ENCODE measurements at places on chromosomes 11 and 22.

GRCh38 chr11:111814106-111814505 is 47.9 kb upstream of the PPP2R1B start:
- DNase-seq, result no peak

DNA sequence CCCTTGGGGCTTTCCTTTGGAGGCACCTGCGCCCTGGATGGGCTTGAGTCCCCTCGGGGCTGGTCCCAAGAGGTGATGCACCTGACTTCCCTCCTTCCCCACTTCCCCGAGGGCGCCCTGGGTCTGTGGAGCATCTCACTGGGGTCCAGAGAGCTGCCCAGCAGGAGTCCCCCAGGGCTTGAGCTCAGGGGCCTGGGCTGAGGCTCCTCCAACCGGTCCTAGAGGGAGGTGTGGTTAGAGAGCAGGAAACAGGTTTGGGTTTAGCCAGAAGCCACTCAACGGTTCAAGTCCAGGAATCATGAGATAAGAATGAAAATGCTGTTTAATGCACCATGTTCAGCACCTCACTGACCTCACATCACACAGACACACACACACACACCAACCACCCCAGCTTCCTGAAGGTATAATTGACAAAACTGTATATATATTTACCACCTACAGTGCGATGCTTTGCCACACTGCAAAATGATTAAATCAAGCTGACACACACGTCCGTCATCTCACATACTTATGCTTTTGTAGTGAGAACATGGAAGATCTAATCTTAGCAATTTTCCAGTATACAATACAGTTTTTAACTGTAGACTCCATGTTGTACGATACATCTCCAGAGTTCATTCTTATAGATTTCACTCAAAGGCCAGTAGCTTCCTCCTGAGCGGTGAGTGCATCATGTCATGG is 628 bp upstream of the IGLL1 start:
- no peak for DNase-seq

- no peak for DNase-seq
These were observed 24.4 kb downstream of the DDI1 start for GRCh38 chr11:104060820-104061219.

DNA sequence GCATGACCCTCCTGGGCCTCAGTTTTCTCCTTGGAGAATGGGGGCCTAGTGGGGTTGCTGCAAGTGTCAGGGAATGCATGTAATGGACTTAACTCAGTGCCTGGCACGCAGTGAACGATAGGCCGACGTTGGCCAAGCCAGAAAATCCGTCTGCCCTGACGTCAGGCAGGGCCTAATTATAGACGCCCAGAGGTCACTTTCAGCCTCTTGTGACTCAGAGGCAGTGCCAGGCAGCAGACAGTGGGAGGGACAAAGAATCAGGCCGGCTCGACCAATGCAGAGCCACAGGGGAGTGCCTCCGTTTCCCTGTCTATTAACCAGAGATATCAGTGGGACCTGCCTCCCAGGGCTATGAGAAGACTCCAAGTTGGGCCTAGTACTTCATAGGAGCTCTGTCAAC is 115.0 kb downstream of the MN1 start:
- DNase-seq, result no peak

DNA sequence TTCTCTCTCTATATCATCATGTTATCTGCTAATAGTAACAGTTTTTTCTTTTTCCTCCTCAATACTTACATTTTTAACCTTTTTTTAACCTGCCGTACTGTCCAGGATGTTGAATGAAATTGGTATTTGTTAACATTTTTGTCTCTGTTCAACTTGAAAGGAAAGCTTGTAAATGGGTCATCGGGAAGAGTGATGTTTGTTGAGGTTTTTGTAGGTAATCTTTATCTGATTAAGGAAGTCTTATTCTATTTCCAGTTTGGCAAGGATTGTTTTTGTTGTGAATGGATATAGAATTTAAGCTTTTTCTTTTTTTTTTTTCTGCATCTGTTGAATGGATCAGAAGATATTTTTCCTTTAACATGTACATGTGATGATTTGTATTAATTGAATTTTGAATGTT is 8.1 kb upstream of the NNMT start:
- no peak for DNase-seq

DNA sequence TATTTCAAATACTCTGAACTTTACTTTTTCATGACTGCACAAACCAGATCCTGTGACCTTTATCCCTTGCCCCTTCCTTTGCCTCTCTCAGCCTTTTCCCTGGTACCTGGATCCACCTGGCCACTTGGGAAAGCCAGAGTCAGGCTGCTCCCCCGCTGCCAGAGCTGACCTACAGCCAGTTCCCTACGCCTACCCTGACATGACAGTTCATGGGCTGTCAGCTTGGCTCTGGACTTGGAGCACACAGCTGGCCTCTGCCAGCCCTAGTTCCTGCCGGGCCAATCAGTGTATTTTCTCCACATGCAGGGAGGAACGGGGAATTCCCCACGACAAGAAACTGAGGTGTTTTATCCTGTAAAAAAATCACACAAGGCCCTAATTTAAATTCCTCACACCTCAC is 382.6 kb downstream of the INSC start:
- DNase-seq, result no peak

GRCh38 chr11:121557348-121557747 is 104.6 kb upstream of the SORL1-AS1 start:
- DNase-seq, result no peak

DNA sequence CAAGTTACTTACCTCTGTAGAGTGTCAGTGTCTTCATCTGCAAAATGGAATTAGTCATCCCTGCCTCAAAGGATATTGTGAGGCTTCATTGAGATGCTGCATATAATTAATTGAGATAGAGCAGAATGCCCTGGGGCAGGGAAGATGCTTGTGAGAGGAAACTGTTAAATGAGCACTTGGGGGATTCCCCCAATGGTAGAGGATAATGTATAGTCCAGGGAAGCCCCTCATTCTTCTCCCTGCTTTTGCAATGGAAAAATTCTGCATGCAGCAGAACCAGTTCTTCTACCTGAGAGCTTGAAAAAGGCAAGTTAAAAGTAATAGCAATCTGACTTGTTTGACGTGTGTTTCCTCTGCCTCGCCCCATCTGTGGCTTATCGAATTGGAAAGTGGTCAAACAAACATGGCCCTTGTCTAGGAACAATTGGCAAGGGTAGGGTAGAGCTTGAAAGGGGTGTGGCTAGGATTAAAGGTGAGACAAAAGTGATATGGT is 90.9 kb downstream of the NAV2 start:
- DNase-seq, result no peak

DNA sequence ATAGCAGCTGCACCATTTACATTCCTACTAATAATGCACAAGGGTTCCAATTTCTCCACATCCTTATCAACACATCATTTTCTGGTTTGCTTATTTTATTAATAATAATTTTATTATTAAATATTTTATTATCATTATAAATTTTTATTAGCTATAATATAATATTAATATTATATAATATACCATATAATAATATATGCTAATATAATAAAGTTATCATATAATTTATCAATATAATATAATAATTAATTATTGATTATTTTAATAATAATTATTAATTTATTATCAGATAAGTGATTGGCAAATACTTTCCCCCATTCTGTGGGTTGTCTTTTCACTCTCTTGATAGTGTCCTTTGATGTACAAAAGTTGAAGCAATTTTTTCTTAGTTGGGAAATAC is 27.7 kb downstream of the OR2AT4 start:
- DNase-seq, result no peak

GRCh38 chr11:96008161-96008720 is 84.3 kb upstream of the MTMR2 start:
- DNase-seq, result no peak

Data from NCI-H187 (cell line).